HFFc6 (cell line): ENCODE measurements at places on chromosomes 12 and 14.

DNA sequence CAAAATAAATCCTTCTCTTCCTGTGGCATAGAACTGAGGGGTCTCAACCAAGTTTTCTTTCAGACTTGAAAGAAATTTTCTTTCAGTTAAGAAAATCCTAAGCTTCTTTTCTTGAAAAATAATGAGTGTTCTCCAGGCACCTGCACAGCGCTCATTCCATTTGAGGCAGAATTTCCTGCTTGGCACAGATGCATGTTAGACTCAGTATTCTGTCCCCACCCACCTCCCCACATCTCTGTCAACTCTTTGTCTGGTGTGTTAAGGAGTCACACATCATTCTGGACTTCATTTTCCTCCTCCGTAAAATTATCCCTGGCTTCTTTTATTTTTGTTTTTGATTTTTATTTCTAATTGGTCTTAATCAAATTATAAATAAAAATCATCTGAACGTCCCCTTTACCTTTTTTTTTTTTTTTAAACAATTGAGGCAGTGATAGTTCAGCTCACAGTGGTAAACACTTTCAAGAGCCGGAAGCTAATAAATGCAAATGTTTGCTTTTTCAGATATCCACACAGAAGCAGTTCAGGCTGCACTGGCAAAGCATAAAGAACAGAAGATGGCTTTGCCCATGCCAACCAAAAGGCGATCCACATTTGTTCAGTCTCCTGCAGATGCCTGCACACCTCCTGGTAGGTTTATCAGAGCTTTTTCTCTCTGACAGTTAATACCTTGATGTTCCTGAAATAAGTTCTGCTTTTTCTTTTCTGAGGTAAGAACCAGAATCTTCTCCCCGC, 104.0 kb upstream of the ATF1 start:
- DNase-seq: no peak

DNA sequence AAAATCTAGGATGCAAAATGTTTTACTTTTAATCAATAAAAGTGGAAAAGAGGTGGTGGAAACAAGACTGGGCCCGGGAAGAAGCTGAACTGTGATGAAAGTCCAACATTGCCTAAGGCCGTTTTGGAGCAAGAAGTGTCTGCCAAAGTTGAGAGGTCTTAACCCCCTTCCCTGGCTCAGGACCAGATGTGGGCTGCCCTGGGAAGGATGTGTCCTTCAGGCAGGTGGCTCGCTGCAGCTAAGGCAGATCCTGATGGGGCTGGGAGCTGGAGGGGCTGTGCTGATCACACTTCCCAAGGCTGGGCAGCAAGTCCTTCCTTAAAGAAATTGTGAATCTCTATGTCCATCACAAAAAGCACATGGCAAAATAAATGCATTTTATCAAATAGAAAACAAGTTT, 581.6 kb downstream of the GALC start:
- no peak for DNase-seq

GRCh38 chr12:32939801-32940200, 43.2 kb upstream of the PKP2 start:
- no peak for DNase-seq

- no peak for DNase-seq
Measured at GRCh38 chr12:7581625-7582024, 78.0 kb upstream of the CD163 start.

GRCh38 chr12:29797565-29798355, 14.0 kb upstream of the TMTC1 start:
- no peak for DNase-seq

- DNase-seq: peak; percentile 11
Measured at GRCh38 chr12:68189821-68190242, 30.3 kb upstream of the IFNG start.

DNA sequence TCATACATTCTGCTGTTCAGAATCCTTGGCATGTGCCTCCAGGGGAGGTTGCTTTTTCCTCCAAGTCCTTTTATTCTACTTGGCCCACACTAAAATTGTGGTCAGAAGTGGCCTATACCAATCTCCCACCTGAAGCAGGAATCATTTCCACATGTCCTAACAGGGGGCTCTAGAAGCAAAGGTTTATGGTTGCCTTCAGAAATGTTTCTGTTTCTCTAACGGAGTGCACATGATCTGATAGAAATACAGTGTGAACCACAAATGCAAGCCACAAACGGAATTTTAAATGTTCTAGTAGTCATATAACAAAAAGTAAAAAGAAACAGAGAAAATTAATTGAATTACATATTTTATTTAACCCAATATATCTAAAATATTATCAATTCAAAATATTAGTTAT, 4.0 kb downstream of the PTGER2 start:
- DNase-seq: no peak

DNA sequence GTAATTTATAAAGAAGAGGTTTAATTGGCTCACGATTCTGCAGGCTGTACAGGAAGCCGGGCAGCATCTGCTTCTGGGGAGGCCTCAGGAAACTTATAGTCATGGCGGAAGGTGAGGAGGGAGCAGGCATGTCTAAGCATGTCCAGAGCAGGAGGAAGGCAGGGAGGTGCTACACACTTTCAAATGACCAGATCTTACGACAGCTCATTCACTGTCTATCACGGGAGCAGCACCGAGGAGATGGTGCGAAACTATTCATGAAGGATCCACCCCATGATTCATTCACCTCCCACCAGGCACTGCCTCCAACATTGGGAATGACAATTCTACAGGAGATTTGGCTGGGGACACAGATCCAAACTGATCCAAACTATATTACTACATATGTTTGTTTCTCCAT, 10.0 kb downstream of the SFSWAP start:
- no peak for DNase-seq

GRCh38 chr12:49330032-49330619, 6.9 kb downstream of the C1QL4 start:
- DNase-seq: no peak

DNA sequence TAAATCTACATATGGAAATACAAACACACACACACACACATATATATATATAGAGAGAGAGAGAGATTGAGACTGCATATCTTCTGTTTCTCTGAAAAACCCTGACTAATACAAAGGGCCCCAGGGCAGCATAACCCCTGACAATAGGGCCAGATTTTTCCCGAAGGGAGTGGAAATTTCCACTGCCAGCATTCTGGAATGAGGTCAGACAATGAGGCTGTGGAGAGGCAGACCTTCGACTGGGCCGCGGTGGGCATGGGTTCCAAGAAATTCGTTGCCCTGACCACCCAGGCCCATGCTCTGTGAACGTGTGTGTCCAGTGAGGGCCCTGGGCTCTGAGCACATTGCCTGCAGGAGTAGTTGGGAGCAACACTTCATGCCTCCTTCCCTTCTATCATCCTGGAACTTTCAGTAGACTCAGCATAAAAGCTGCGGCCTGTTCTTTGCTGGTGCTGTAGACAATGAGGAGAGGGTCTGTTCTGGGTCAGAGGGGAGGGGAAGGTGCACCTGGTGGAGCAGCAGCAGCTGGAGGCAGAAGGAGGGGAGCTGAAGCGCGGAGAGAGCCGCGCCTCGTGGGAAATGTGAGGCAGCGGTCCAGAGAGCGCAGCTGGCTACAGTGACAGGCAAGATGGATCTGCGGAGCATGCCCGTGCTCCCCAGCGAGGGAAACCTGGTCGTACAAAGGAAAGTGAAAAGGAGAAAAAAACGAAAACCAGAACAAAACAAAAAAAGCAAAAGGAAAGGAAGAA, 25.6 kb upstream of the CCDC60 start:
- DNase-seq: no peak

DNA sequence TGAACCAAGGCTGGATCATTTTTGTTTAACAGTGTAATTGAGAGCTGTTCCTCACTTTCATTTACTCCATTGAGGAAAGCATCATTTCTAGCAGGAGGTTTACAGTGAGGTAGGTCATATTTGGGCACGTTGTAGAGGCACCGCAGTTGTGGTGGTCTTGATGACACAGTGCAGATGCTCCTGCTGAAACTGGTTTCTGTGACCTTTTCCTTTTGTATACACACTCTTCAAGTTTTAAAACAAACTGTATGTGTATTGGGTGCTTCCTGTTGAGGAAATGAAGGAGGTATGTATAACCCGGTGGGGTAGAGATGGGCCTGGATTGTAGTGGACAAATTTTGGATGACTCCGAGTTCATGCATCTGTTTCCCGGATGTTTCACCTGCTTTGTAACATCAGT, 456.3 kb upstream of the RGS6 start:
- DNase-seq: no peak
